Motor neuron (in vitro differentiated cells): ENCODE measurements at places on chromosomes 1 and 21.

GRCh38 chr1:172492421-172492820 lies 40.5 kb upstream of the SUCO start:
- ATAC-seq, result no peak

- no peak for ATAC-seq
Observed at GRCh38 chr1:105865546-105865945, 1190.9 kb upstream of the PRMT6 start.

DNA sequence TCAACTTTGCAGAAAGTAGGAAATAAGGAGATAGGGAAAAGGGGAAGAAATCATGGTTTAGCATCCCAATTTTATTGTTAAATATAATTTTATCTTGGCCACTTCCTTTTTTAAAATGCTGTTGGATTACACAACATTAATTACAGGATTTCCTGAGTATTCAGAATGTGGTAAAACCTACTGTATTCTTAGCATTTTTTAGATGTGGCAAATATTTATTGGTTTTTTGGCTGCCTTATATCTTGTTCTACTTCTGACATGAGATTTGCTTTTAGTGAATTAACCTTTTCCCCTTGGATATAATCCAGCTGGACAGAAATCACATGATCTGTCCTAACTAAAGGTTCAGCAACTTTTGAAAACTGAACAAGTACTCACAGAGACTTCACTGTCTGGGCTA lies 104.9 kb downstream of the PTGS2 start:
- no peak for ATAC-seq

DNA sequence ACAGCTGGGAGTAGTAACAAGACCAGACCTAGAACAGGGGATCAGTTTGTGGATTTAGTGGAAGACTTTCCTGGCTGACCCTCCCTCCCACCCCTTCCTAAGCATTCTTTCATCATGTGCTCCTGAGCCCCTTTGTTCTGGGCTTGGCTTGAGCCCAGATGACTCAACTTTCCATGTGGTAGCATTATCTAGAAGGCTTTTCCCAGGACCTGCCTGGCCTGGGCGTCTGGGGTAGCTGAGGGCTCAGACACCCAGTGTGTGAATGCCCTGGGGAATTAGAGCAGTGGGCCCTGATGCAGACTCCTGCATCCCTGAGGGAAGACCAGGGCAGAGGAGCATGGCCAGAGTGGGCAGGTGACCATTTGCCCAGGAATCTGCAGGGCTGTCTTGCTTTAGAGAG lies 44.1 kb upstream of the TSPAN2 start:
- no peak for ATAC-seq

DNA sequence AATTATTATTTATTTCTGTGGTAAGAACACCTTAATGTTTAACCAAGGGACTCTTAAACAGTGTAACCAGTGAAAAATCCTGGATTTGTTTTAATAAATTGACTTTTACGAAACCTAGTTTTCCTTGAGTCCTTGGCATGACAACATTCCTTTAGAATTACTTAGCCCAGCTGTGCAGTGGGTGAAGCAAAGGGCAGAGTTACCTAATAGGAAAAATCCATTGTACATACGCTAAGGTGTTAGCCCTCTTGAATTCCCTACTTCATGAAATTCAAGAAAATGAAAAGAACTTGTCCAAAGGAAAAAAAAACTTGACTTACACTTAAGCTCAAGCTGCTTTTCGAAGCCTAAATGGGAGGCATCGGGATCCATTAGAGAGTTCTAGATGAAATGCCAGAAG lies 852.0 kb upstream of the ADAMTS5 start:
- no peak for ATAC-seq

DNA sequence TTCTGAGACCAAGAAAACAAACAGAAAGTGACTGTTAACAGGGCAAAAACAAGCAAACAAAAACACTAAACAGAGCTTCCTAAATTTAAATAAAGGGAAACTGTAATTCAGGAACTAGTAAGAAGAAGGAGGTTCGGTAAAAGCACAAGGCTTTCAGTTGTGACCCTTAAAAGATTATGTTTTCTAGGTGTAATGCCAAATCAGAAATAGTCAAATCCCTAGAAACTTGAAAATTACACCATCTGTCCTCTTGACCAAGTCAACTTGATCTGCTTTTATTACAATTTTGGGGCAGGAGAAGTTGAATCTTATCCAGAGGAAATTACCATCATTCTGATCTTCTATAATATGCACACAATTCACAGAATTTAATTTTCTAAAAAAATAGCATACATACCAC lies 754.0 kb upstream of the ADGRL4 start:
- ATAC-seq, result no peak

DNA sequence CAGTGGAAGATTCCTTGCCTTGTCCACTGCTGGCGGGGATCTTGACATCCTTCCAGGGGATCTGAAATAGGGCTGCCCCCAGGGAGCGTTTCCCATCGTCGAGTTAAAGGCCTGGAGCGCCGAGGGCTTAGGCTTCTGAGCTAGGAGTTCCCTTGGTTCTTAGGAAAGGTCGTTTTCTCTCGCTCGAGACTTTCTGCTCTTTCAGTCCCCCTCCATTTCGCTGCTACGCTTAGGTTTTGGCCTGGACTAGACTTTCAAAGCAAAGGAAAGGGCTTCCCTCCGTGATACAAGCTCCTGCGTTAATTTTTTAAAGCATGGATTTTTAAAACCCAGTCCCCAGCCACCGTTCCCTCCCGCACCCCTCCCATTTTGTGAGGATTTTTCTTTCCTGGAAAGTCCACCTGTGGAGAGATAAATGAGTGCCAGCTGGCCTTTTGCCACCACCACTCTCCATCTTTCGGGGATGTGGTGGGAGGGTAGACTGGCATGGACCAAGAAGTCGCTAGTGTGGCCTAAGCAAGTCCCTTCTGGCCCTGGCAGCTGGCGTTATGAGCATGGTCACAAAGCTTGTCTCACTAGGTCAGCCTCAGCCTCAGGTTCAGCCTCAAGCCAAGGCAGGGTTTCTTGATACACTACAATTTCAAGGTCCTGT lies 9.2 kb downstream of the NR5A2 start:
- ATAC-seq, result no peak

- no peak for ATAC-seq
Observed at GRCh38 chr1:224795591-224795990, 133.9 kb upstream of the DNAH14 start.
